H1 (cell line): ENCODE measurements at places on chromosomes 4 and X. TPM values are rescaled to one million over a fixed set of nuclear protein-coding genes. Genes with fewer than 3 reads are reported as not detected.
A peak's percentile ranks its signal among the peaks of the same experiment; 100 is the strongest.

DNA sequence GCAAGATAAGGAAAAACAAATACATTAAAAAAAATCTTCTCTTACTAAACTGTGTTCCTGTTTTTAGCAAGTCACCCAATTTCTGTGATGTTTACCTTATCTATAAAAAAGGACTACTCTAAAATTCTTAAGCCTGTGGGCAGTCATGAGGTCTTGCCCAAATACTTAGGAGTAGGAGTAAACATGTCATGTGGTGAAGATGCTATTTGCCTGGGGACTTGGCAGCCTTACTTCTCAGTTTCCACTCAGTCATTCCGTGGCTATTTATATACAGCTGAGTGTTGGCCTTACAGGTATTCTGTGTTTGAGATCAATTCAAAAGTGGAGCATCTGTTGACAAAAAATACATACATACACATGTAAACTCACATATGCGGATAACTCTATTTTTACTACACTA lies 89.9 kb upstream of the TLR2 start:
- no peak overlapping the region for H3K4me3 ChIP-seq
- peaks cover 23% of the 10 kb centered on the region for H3K36me3 ChIP-seq
- DNase-seq, result no peak
- no peaks in the 10 kb centered on the region for H3K27me3 ChIP-seq
- no peak overlapping the region for H3K27ac ChIP-seq
- no peaks in the 10 kb centered on the region for H3K4me1 ChIP-seq

GRCh38 chr4:82500435-82501153 lies 61.2 kb downstream of the TMEM150C start:
- H3K27ac ChIP-seq, result no peak overlapping the region
- no peak for DNase-seq
- H3K4me1 ChIP-seq, result peaks cover 11% of the 10 kb centered on the region; the same call in 1 of the 2 replicates
- H3K36me3 ChIP-seq, result no peaks in the 10 kb centered on the region

DNA sequence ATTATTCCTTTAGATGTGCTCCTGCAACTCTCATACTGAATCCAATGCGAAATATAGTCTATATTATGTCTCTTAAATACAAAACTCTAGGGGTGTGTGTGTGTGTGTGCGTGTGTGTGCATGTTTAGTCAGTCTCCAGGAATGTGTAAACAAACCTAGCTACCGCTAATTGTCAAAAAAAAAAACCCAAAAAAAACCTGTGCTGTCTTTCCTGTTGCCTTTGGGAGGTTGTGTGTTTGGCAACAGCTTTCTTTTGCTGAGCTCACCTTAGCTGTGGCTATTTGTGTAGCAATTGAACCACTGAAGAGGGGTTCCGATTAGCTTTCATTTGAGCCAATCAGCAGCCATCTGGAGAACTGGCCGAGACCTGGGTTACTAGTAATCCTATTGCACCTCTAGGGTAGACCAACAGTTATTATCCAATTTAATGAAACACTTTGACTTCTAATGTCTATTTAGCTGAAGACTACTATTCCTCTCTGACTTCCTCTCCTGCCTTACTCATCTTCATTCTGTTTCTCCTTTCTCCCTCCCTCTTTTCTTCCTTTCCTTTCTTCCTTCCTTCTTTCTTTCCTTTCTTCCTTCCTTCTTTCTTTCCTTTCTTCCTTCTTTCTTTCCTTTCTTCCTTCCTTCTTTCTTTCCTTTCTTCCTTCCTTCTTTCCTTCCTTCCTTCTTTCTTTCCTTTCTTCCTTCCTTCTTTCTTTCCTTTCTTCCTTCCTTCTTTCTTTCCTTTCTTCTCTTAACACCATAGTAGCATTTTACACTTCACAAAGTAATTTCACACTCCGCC lies 471.1 kb downstream of the GBA3 start:
- H3K4me3 ChIP-seq, result no peak overlapping the region
- peaks cover 3% of the 10 kb centered on the region for H3K27me3 ChIP-seq
- no peaks in the 10 kb centered on the region for H3K36me3 ChIP-seq
- H3K4me1 ChIP-seq, result no peaks in the 10 kb centered on the region; the same call in 1 of the 2 replicates
- no peak overlapping the region for H3K27ac ChIP-seq

DNA sequence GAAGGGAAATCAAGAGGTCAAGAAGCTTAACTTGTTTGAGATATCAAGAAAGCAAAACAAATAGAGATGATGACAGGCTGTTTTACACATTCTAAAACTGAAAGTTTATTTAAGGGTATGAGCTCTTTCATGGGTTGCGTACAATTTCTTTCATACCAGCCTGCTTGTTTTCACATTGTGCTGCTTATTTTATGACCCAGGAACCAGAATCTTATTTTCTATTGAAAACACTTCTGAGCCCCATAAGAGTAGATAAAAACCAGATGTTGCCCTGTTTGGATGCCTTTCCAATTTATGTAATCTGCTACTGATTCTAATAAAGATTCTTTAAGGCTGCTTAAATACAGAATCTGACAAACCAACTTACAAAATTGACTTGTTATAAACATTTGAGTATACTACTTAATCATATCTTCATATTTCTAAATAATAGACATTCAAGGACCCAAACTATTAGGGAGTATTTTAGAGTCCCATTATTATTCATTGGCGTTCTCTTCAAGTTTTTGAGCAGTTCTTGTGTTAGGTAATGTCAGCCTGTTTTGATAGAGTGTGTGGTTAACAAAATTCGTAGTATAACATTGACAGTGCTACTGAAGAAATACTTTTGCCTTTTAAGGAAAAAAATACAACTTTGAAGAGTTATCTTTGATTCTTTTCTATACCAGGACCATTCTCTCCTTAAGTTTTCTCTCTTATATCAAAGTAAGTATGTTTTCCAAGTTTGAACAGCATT lies 74.4 kb downstream of the PDLIM5 start:
- H3K4me1 ChIP-seq, result no peaks in the 10 kb centered on the region
- DNase-seq, result no peak
- no peak overlapping the region for H3K27ac ChIP-seq
- H3K4me3 ChIP-seq, result no peak overlapping the region

- H3K27ac ChIP-seq, result no peak overlapping the region
- no peaks in the 10 kb centered on the region for H3K36me3 ChIP-seq
- no peaks in the 10 kb centered on the region for H3K27me3 ChIP-seq
- H3K4me1 ChIP-seq, result no peaks in the 10 kb centered on the region
These were observed 92.0 kb downstream of the CHRDL1 start for GRCh38 chrX:110703641-110704040.

The TEX13D gene
- 0.07 TPM in 1 of 2 replicates, not detected in the other for total RNA-seq

The ARSD gene
- total RNA-seq, result 3.2 and 3.4 TPM in 2 replicates

- no peak overlapping the region for H3K4me3 ChIP-seq
- no peak overlapping the region for H3K27ac ChIP-seq
- no peak for DNase-seq
These were observed 36.9 kb downstream of the SNCA start for GRCh38 chr4:89800012-89800516.

DNA sequence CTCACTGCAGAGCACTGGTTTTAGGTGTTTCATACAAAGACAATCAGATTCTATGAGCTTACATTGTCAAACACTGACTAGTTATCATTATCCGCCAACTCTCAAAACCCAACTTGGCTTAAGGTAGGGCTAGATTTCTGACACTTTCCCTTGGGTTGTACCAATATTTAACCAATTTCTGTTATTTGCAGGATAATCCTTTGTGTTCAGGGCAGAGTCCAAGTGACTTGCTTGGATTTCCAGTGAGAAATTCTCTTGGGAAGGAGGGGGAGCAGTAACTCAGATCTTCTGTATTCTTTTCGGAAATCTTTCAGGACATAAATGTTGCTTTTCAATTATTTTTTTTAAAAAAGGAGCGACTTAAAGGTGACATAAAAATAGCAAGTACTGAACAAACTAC lies 23.1 kb downstream of the DGKK start:
- H3K36me3 ChIP-seq, result no peaks in the 10 kb centered on the region
- DNase-seq, result no peak
- H3K27me3 ChIP-seq, result no peaks in the 10 kb centered on the region

The SRPX2 gene
- not detected in 2 replicates for total RNA-seq

The GABRA4 gene
- total RNA-seq, result 0.33 and 0.37 TPM in 2 replicates

DNA sequence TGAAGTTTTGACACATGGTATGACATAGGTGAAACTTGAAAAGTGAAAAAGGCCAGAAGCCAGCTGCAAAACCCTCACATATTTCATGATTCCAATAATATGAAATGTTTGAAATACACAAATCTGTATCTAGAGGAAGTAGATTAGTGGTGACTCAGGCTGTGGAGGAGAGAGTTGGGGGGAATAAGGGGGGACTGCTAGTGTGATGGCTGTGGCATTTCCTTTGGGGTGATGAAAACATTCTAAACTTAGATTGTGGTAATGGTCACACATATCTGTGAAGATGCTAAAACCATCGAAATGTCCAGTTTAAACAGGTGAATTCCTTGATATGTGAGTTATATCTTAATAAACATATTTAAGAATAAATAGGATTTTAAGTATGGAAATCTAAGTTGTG lies 343.5 kb upstream of the SFRP2 start:
- H3K27ac ChIP-seq, result no peak overlapping the region
- no peaks in the 10 kb centered on the region for H3K27me3 ChIP-seq
- DNase-seq, result no peak
- H3K4me3 ChIP-seq, result no peak overlapping the region

GRCh38 chr4:8664976-8665375 lies 72.4 kb downstream of the CPZ start:
- H3K36me3 ChIP-seq, result no peaks in the 10 kb centered on the region
- DNase-seq, result no peak
- peaks cover 2% of the 10 kb centered on the region for H3K27me3 ChIP-seq
- H3K4me1 ChIP-seq, result peaks cover 6% of the 10 kb centered on the region; the same call in 1 of the 2 replicates
- H3K4me3 ChIP-seq, result no peak overlapping the region

DNA sequence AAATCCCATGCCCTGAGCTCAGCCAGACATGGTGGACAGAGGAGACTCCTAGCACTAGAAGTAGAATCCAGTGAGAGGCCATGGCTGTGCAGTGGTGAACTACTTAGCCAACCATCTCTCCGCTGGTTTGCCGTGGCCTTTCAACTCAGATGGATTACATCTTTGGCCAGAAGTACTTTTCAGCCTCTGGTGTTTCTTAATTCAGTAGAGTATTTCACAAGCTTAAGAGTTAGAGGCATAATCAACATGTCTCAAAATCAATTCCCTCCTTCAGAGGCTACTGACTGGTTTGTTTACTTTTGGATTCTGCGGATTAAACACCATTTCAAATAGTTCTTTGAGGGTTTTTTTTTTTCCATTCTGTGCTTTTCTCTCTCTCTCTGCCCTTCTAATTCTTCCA lies 91.1 kb upstream of the PGRMC2 start:
- no peak overlapping the region for H3K4me3 ChIP-seq
- H3K27ac ChIP-seq, result no peak overlapping the region
- no peak for DNase-seq
- no peaks in the 10 kb centered on the region for H3K36me3 ChIP-seq
- no peaks in the 10 kb centered on the region; the same call in 1 of the 2 replicates for H3K4me1 ChIP-seq
- no peaks in the 10 kb centered on the region for H3K27me3 ChIP-seq

DNA sequence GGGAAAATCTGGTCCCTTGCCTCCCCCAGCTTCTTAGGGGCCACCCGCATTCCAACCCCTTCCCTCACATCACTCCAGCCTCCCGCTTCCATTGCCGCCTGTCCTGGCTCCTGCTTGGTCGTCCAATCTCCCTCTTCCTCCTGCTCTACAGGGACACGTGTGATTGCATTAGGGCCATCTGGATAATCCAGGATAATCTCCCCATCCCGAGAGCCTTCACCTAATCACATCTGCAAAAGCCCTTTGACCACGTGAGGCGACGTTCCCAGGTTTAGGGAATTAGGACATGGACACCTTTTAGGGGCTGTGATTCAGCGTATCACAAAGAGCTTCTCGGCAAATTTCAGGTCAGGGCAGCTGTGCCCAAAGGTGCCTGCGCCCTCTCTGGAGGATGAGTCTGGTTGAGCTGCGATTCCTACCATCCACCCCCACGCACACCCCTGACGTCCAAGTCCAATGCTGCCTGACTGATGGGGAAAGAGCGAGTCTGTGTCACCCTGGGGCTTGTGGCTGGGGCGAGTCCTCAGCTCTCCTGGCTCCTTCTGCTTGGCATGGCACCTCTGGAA lies 104.6 kb downstream of the PSAPL1 start:
- no peaks in the 10 kb centered on the region for H3K27me3 ChIP-seq
- H3K36me3 ChIP-seq, result no peaks in the 10 kb centered on the region
- no peak for DNase-seq
- H3K27ac ChIP-seq, result no peak overlapping the region
- 0 out of 2 replicates have a peak, but pooled peaks cover 2% of the 10 kb centered on the region for H3K4me1 ChIP-seq

- H3K27ac ChIP-seq, result peak overlapping the region; percentile 73
- peak overlapping the region; percentile 45 for H3K4me3 ChIP-seq
- H3K36me3 ChIP-seq, result no peaks in the 10 kb centered on the region
- H3K4me1 ChIP-seq, result no peaks in the 10 kb centered on the region
- H3K27me3 ChIP-seq, result no peaks in the 10 kb centered on the region
These were observed 1.2 kb downstream of the MSN start for GRCh38 chrX:65668377-65669310.

The FGD1 gene
- 33.8 and 34.9 TPM in 2 replicates for total RNA-seq

GRCh38 chrX:46770817-46771163 lies 11.9 kb upstream of the SLC9A7 start:
- H3K4me1 ChIP-seq, result no peaks in the 10 kb centered on the region
- no peak for DNase-seq
- H3K27ac ChIP-seq, result no peak overlapping the region
- no peak overlapping the region for H3K4me3 ChIP-seq
- no peaks in the 10 kb centered on the region for H3K27me3 ChIP-seq

DNA sequence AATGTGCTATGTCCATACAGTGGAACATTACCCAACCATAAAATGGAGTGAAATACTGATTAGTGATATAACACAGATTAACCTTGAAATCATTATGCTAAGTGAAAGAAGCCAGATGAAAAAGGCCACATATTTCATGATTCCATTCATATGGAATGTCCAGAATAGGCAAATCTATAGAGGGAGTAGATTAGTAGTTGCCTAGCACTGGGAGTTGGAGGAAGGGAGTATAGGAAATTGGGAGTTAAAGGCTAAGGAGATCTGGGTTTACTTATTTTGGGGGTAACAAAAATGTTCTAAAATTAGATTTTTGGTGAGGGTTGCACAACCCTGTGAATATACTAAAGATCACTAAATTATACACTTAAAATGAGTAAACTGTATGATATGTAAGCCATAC lies 26.8 kb downstream of the ENOX2 start:
- H3K4me1 ChIP-seq, result no peaks in the 10 kb centered on the region; the same call in 1 of the 2 replicates
- no peak for DNase-seq

The ADH6 gene
- total RNA-seq, result not detected in 2 replicates

- no peaks in the 10 kb centered on the region for H3K36me3 ChIP-seq
- H3K4me1 ChIP-seq, result no peaks in the 10 kb centered on the region
- no peak within 1 kb of the TSS for H3K4me3 ChIP-seq
These were observed at the start of gene UGT2B11 for GRCh38 chr4:69214716-69215115. TSS of gene UGT2B11 (minus strand) at chr4:69214748. CDS start at chr4:69214722, 26 bp downstream.

GRCh38 chrX:28586286-28586685 lies 960 bp upstream of the IL1RAPL1 start:
- peak overlapping the region; percentile 62; the same call in 1 of the 2 replicates for H3K4me3 ChIP-seq
- no peaks in the 10 kb centered on the region for H3K36me3 ChIP-seq
- H3K27ac ChIP-seq, result no peak overlapping the region
- no peak for DNase-seq
- no peaks in the 10 kb centered on the region for H3K27me3 ChIP-seq
- H3K4me1 ChIP-seq, result no peaks in the 10 kb centered on the region; the same call in 1 of the 2 replicates
